Substantia nigra (tissue), 51 donors: ENCODE measurements at places on chromosomes 3 and 15.
A peak's percentile ranks its signal among the peaks of the same experiment; 100 is the strongest.

GRCh38 chr3:116254541-116254940, 190.7 kb downstream of the LSAMP start:
- DNase-seq = no peak

- no peak for DNase-seq
These were observed 22.9 kb downstream of the IL5RA start for GRCh38 chr3:3087279-3087678.

- no peak for DNase-seq
These were observed 84.5 kb upstream of the GALNT15 start for GRCh38 chr3:16090024-16090423.

- DNase-seq = peak; percentile 26
These were observed 103.2 kb upstream of the TJP1 start for GRCh38 chr15:29925227-29926082.

GRCh38 chr3:184485241-184485640, 76.3 kb upstream of the EPHB3 start:
- no peak for DNase-seq

- DNase-seq = no peak
These were observed 78.2 kb downstream of the CYP19A1 start for GRCh38 chr15:51260202-51260601.

DNA sequence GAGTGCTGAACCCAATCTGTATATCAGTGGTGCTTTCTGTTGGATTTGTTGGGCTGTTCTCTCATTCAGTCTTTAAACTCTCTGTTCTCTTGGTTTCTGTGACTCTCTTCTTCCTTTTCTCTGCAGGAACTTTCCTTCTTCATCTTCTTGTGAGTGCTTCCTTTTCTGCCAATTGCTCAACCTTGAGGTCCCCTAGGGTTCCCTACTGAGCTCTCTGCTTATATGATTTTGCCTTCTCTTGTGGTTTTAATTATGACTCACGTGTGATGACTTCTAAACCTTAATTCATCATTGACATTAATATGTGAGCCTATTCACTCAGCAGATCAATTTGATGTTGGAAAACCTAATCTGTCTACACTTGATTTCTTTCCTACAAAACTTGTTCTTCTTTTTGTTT, 39.4 kb downstream of the MOBP start:
- no peak for DNase-seq
